ENCODE measurements at places on chromosomes 1 and 21.

GRCh38 chr1:12188657-12189327 lies 22.0 kb downstream of the TNFRSF1B start:
- DNase-seq, result no peak

DNA sequence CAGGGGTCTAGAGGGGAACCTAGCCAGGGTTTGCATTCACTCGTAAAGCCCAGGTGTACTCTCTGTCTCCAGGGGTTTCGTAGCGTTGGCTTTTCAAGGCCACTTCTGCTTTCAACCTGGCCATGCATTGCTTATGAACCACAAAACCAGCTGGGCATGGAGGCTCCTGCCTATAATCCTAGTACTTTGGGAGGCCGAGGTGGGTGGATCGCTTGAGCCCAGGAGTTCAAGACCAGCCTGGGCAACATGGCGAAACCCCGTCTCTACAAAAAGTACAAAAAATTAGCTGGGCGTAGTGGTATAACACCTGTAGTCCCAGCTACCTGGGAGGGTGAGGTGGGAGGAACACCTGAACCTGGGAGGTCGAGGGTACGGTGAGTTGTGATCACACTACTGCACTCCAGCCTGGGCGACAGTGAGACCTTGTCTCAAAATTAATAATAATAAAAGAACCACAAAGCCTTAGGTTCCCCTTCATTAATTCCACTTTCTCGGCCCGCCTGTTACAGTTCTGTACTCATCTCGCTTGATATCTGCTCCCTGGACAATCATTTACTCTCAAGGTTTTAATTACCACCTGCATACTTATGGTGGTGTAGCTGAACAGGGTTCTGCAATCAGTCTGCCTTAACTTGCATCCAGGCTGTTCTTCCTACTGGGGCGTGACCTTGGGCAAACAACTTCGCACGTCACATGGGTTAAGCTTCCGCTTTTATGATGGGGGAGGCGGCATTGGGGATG lies 6.1 kb downstream of the SLC16A4 start:
- DNase-seq, result no peak

- no peak for DNase-seq
Observed at GRCh38 chr1:237197470-237198425, 155.8 kb downstream of the RYR2 start.

DNA sequence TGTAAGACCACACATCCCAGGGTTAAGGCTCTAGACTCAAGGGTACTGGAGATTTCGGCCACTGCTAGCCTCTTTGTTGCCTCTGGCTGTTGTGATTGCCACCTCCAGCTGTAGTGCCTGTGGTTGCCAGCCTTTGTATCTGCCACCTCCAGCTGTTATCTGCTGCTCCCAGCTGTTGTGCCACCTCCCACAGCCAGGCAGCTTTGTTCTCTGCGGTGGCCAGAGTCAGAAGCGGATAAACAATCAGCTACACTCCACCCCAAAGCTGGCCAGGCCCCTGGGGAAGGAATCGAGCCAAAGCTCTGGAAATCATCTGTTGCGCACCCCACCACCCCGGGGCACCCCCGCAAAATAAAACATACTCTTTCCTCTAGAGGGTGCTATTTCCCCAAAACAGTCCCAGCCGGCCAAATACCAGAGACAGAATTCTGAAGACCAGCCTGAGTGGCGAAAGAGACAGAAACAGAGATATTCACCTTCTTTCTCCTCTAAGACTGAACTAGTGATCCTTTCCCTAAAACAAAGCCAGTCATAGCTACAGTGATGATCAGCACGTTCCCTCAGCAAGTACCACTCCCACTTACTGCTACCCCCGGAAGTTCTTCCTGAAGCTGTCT lies 14.8 kb upstream of the PIGM start:
- DNase-seq, result no peak

DNA sequence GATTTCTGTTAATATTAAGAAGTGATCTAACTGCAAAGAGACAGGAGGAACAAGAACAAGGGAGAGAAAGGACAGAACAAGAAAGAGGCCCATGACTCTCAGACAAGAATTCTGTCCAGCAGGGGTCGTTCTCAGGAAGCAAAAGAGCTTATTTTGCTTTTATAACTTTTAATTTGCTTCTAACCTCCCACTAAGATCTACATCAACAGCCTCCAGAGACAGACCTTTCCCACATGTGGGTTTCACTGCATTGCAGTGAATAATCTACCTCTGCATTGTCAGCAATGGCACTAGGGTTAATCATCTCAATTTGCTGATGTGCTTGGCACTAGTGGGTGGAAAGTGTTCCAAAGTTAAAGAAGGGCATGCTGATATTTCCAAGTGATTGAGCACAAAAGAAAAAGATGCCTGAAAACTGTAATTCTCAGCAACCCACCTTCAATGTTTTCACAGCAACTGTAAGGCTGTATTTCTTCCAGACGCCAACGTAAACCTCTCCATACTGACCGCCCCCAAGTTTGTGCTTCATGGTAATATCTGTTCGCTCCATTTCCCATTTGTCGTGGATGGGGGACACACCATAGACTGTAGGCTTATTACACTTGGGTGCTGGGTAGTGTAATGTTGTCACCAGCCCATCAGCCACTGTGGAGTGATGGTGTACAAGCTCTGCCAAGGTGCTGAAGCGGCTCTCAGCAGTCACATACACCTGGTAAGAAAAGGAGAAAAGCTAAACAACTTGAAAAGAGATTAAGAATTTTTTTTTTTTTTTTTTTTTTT lies 39.5 kb downstream of the TOR3A start:
- DNase-seq, result no peak

GRCh38 chr1:153749408-153750005 lies 21.7 kb downstream of the INTS3 start:
- DNase-seq, result peak; percentile 58

DNA sequence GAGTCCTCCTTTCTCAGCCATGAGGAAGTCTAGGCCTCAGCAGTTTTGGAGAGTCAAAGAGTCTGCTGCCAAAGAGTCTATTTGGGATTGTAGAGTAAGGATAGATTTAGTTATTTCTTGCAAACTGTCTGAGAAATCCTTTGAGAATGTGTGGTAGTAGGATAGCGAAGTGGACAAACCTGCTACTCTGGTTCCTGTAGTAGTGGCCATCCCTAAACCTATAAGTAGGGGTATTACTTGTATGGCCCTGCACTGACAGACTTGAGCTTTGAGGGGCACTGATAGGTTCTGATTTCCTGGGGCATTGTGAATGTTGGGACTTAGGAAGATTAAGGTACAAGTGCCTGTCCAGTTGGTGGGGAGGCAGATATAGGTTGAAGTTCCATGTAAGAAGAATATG lies 115.9 kb upstream of the SGIP1 start:
- no peak for DNase-seq

GRCh38 chr1:93641527-93641926 lies 40.1 kb downstream of the BCAR3 start:
- DNase-seq, result no peak

DNA sequence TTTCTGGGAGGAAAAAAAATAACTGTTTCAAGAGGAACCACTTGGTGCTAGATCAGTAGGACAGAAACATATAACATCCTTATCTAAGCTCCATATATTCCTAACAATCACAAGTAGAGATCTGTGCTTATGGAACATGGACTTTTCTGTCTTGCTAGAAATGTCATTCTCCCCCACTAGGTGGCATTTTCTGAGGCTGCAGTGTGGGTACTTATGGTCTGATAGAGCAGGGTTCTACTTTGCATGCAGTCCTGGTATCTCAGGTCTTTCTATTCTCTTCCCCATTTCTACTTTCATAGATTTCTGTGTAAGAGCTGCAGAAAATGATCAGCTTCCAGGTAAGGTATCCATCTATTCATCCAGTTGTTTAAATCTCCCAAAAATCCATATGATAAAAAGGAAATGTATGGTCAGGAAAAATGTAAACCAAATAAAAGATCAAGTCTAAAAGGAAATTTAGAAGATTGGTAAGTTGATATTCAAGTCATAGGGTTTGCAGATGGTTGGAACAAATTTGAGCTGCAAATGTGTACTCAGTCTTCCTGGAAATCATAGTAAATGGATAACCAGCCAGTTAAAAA lies 1.5 kb downstream of the ZNF684 start:
- peak; percentile 11 for DNase-seq

DNA sequence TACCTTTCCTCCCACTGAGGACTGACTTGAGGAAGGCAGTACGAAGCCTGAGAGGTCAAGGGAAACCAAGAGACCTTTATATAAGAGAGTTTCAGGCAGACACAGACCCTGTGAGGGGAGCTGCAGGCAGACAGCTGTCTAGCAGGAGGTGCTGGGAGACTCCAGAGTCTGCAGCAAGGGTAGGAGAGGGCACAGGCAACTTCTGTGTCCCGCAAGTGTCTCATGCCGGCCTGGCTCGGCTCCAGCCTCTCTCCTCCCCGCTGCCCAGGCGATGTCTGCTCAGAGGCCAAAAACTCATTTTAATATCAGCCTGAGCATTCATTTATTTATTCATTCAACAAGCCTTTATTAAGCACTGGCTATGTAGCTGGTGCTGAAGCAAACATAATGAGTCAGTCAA lies 83.0 kb downstream of the KIRREL1 start:
- no peak for DNase-seq

GRCh38 chr1:184395370-184395769 lies 8.5 kb downstream of the C1orf21 start:
- DNase-seq, result no peak

DNA sequence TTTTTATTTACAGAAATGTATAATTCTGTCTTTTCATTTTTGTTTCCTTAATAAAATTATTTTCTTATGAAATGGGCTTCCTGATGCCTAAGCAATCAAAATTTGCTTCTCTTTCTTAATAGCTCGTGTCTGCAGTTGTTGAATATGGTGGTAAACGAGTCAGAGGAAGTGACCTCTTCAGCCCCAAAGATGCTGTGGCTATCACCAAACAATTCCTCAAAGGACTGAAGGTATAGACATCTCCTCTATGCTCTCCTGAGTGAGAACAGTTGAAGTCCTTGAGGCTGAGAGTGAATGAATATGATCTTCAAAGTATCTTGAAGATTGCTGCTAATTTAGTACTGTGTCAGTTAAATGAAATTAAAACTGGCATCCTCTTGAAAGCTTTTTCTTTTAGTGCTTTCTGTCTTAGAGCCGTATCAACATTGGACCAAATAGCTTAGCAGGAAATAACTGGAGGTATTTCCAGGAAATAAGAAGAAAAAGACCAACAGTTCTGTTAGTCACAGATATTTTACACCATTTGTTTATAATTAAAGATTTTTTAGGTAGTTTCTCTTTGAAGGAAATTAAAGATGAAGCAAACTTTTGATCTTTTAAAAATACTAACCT lies 24.7 kb downstream of the VPS45 start:
- DNase-seq, result no peak

DNA sequence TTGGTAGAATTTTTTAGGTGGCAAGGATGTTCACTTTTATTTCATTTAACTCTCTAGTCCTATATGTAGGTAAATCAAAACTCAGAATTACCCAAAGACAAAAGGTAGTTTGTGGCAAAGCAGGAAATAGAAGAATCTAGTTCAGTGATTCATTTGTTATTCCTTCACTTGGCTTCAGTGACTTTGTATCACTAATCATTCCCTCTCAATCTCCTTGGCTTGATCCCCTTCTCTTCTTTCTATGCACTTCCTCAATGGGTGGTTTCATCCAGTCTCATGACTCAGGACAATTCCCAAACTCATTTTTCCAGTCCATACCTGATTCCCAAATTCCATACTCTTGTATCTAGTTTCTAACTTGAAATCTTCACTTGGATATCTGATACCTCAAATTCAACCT lies 64.9 kb downstream of the PRKACB start:
- DNase-seq, result no peak

- no peak for DNase-seq
Observed at GRCh38 chr1:164659621-164660411, 100.8 kb downstream of the PBX1 start.

DNA sequence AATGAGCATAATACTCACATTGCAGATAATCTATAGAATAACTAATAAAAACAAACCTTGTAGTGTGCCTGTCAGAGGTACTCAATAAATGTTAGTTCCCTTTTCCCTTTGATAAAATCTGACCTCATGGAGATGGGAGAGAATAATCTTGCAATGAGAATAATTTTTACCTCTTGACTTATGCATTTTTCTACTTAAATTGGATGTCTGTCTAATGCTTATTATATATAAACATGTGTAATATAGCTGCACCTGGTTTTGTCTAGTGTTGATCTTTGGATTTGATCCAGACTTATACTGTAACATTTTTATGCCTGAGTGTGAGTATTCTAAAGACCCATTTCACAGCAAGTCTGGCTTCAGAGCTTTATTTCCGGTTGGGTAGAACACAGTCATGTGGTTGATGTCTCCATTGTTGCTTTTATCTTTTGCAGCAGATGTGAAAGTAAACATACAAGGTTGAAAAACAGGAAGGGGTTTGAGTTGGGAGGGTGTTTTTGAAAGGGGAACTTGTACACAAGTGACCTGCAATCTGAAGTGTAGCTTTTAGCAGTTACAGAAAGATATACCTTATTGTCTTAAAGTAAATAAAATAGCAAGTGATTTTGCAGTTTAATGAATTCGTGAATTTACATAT lies 12.4 kb downstream of the EPB41 start:
- peak; percentile 21 for DNase-seq

DNA sequence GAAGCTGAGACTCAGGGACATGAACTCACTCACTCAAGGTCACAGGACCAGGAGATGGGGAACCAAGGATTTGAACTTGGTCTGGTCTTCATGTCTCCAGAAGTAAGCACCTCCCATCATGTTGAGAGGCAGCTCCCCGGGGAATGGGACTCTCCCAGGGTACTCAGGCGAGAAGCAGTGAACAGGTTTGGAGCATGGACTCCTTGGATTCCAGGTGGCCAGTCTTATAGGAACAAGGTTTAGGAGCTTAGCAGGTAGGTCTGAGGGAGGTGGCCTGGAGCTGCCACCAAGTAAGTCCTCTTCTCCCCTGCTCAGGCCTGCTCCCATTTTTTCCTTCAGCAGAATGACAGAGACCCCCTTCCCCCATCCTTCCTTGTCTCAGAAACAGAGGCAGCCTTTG lies 14.9 kb upstream of the ARHGEF10L start:
- no peak for DNase-seq

DNA sequence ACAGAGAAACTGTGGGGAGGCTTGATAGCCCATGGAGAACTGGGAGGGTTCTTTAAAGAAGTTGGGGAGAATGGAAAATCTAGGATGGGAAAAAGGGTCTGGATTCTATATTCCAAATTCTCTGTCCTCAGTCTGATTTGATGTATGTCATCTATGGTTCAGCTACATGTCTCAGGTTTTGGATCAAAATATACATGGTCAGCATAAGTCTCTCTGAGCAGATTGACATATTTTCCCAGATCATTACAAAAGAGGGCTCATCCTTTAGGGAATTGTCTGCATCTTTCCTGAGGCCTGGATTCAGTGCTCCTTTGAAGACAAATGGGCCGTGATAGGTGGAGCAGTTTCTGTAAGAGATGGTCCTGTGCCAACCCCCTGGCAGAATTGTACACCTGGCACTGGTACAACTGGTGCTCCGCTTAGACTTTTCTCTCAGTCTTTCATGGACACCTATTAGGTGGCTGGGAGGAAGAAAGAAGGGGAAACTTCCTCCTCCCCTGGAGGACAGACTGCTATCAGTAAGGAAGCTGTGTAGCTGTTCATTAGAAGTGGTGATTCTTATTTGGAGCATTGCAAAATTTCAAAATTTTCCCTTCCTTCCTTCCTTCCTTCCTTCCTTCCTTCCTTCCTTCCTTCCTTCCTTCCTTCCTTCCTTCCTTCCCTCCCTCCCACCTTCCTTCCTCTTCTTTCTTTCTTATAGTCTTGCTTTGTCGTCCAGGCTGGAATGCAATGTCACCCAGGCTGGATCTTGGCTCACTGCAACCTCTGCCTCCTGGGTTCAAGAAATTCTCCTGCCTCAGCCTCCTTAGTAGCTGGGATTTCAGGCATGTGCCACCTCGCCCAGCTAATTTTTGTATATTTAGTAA lies 26.1 kb upstream of the RGL1 start:
- no peak for DNase-seq
